ENCODE measurements at places on chromosomes 7 and 10.

DNA sequence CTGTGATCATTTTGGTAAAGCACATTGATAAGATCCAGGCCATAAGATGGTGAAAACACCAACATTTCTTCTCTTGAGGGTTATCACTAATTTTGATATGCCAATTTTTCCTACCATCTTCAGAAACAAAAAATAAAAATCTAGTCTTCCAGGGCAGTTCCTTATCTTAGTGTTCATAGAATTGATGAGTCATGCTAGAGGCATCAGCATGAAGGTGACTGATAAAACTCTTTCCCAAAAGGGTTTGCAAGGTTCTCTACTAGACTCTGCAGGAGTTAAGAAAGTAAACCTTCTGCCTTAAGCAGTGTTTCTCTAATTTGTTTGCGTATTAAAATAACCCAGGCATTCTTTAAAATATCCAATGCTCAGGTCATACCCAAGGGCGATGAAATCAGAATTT is 483.1 kb upstream of the CNTNAP2 start:
- DNase-seq = no peak
- H3K4me1 ChIP-seq = no peaks in the 10 kb centered on the region

DNA sequence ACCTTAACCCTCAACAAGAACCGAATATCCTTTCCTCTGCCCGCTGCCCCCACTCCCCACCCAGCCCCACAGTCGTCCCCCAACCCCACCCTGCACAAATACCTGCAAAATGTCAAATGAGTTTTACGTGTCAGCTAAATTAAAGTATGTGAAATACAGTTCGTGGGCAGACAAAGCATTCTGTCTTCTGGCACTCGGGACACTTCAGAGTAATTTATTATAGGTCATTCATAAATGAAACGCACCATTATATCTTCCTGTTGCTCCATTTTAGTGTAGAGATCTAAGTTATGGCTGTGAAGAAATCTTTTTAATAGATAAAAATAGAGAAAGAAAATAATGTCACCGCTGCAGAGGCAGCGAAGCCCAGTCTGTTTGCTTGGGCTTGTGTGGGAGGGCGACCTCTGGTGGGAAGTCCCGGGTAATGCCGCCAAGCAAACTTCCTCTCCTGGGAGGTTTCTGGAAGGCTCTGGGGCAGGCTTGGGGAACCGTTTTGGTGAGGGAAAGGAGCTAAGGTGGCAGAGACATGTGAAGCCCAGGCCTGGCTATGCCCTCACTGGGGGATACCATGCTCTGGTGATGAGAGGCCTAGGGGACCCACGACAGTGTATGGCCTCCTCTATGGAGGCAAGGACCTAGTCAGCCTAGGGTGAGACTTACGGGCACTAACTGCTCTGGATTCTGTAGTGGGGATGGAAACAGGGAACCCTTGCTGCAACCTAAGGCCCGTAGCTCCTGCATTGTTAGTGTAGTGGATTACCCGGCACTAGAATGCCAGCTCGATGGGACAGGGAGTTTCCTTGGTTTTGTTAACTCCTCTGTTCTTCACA is 604.9 kb downstream of the LRMDA start:
- peak; percentile 80 for DNase-seq
- H3K4me1 ChIP-seq = peaks cover 29% of the 10 kb centered on the region
- H3K27me3 ChIP-seq = peaks cover 4% of the 10 kb centered on the region
- no peak overlapping the region for H3K27ac ChIP-seq
- H3K4me3 ChIP-seq = no peak overlapping the region

DNA sequence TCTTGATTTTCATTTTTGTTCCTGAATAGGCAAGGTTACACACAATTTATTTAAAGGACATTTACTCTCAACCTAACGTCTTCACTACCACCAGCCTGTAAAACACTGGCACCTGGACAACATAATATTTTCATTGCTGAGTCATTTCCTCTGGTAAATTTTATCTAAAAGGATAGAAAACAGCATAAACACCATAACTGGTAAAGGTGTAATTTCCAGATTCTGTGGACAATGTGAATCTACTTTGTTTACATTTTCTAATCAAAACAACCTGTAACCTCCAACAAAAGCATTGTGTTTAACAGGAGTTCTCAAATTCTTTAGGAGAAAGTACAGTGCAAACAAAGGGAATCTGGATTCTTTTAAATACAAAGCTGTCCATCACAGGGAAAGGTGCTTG is 472.0 kb upstream of the AKR1E2 start:
- H3K36me3 ChIP-seq = no peaks in the 10 kb centered on the region
- H3K4me1 ChIP-seq = peaks cover 3% of the 10 kb centered on the region
- no peak overlapping the region for H3K4me3 ChIP-seq
- H3K27ac ChIP-seq = no peak overlapping the region

GRCh38 chr10:96840841-96841518 is 8.9 kb downstream of the LCOR start:
- H3K4me3 ChIP-seq = no peak overlapping the region
- DNase-seq = no peak
- H3K4me1 ChIP-seq = peaks cover 5% of the 10 kb centered on the region
- no peaks in the 10 kb centered on the region for H3K36me3 ChIP-seq
- H3K27ac ChIP-seq = no peak overlapping the region

GRCh38 chr10:6145166-6145987 is 56.5 kb downstream of the RBM17 start:
- peaks cover 11% of the 10 kb centered on the region for H3K27me3 ChIP-seq
- peak; percentile 47 for DNase-seq
- H3K4me3 ChIP-seq = peak overlapping the region; percentile 77
- H3K4me1 ChIP-seq = peaks cover 24% of the 10 kb centered on the region
- H3K27ac ChIP-seq = no peak overlapping the region

GRCh38 chr10:101303087-101303703 is 50.8 kb upstream of the BTRC start:
- H3K27ac ChIP-seq = no peak overlapping the region
- DNase-seq = no peak
- no peak overlapping the region for H3K4me3 ChIP-seq
- H3K4me1 ChIP-seq = peaks cover 42% of the 10 kb centered on the region
- peaks cover 25% of the 10 kb centered on the region for H3K27me3 ChIP-seq
- H3K36me3 ChIP-seq = no peaks in the 10 kb centered on the region

- DNase-seq = no peak
- no peaks in the 10 kb centered on the region for H3K36me3 ChIP-seq
- no peaks in the 10 kb centered on the region for H3K27me3 ChIP-seq
Observed at GRCh38 chr7:11193888-11194287, 220.2 kb downstream of the PHF14 start.

- H3K27ac ChIP-seq = no peak overlapping the region
- H3K27me3 ChIP-seq = no peaks in the 10 kb centered on the region
- DNase-seq = no peak
- H3K4me1 ChIP-seq = no peaks in the 10 kb centered on the region
- H3K36me3 ChIP-seq = no peaks in the 10 kb centered on the region
Observed at GRCh38 chr7:97128736-97129135, 11.2 kb downstream of the SDHAF3 start.

- H3K36me3 ChIP-seq = no peaks in the 10 kb centered on the region
- no peaks in the 10 kb centered on the region for H3K27me3 ChIP-seq
- no peak overlapping the region for H3K4me3 ChIP-seq
- H3K27ac ChIP-seq = no peak overlapping the region
- DNase-seq = no peak
- H3K4me1 ChIP-seq = no peaks in the 10 kb centered on the region
Observed at GRCh38 chr7:83427884-83428283, 221.1 kb downstream of the SEMA3E start.

GRCh38 chr7:55258631-55259030 is 106.5 kb upstream of the LANCL2 start:
- H3K27ac ChIP-seq = no peak overlapping the region
- DNase-seq = no peak
- H3K27me3 ChIP-seq = peaks cover 21% of the 10 kb centered on the region
- peaks cover 12% of the 10 kb centered on the region for H3K4me1 ChIP-seq

DNA sequence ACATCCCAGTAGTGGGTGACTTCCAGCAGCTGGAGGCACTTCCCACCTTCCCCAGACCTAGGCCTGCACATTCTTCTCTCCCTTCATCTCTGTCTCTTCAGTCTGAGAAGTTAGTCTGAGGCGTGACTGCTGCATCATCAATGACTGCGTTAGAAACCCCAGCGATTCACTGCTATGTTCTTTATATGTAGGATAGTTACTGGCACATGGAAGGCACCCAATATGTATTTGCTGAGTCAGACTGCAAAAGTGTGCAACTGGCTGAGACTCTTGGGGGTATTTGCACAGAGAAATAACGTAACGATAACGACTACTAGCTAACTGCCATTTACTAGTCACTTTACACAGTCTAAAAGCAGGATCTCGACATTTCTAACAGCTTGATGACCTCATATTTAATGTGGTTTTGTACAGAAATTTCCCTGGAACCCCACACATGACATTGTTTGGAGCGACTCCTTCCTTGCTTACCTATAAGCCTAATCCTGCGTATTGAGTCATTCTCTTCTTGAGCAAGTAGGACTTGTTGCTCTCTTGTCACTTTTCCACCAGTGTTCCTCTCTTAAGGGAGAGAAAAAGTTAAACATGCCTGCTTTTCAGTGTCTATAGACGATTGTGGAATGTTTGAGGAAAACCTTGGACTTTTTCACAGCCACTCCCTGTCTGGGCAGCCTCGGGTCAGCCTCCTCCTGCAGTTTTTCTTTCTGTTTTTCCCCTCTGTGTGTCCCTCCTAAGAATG is 45.5 kb downstream of the THNSL1 start:
- H3K27ac ChIP-seq = no peak overlapping the region
- H3K36me3 ChIP-seq = no peaks in the 10 kb centered on the region
- H3K27me3 ChIP-seq = no peaks in the 10 kb centered on the region
- DNase-seq = no peak
- H3K4me1 ChIP-seq = no peaks in the 10 kb centered on the region
- no peak overlapping the region for H3K4me3 ChIP-seq

- H3K4me1 ChIP-seq = no peaks in the 10 kb centered on the region
- H3K27ac ChIP-seq = no peak overlapping the region
- H3K4me3 ChIP-seq = no peak overlapping the region
Observed at GRCh38 chr10:111756217-111757061, 427.1 kb downstream of the GPAM start.
